ENCODE measurements at places on chromosomes 6 and 20.

DNA sequence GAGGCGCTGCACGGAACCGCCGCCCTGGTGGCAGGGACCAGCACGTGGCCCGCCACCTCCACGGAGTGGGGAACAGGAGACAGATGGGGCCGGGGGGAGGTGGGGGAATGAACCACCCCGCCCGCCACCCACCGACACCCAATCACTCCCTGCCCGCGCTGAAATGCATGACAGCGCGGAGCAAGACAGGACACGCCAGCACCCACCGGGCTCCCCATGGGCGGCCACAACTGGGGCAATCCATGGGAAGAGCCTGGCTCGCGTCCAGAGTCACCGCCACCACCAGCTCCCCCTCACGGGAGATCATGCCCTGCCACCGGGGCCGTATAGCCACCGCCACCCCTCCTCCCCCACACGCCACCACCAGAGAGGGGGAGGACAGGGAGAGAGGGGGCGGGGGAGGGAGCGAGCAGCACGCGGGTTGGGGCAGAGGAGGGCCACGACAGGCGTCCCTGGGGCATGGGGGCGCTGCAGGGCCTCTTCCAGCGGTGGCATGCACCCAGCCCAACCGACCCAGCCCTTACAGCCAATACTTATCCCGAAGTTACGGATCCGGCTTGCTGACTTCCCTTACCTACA lies 744.3 kb upstream of the DEFB115 start:
- DNase-seq, result no peak

DNA sequence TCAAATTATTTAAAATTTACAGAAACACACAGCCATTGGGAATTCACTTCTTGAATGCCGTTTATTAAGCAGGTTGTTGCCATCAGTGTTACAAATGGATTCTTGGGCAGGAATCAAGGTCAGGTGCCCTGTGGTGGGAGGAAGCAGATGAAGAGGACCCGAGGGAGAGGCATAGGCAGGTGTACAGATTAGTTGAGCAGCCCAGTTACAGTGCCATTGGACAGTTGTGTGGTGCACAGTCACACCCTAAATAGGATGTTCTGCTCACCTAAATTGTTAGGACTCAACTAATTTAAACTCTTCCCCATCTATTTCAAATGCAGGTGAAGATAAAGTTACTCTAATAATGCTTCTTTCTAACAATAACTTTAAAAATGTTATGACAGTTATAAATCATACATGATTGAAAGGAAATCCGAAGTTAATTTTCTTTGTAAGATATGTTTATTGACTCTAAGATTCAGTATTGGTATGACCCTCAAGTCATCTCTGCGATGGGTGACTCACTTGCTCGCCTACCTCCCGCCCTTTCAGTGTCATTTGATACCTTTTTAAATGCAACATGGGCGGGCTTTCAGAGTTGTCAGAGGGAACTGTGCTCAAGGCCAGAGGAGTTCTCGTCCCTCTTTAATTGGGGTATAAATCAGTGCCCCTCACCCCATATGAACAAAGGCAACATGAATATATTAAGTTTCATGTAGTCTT lies 35.1 kb downstream of the DSE start:
- no peak for DNase-seq

GRCh38 chr6:108895571-108895970 lies 47.3 kb downstream of the ARMC2 start:
- no peak for DNase-seq

DNA sequence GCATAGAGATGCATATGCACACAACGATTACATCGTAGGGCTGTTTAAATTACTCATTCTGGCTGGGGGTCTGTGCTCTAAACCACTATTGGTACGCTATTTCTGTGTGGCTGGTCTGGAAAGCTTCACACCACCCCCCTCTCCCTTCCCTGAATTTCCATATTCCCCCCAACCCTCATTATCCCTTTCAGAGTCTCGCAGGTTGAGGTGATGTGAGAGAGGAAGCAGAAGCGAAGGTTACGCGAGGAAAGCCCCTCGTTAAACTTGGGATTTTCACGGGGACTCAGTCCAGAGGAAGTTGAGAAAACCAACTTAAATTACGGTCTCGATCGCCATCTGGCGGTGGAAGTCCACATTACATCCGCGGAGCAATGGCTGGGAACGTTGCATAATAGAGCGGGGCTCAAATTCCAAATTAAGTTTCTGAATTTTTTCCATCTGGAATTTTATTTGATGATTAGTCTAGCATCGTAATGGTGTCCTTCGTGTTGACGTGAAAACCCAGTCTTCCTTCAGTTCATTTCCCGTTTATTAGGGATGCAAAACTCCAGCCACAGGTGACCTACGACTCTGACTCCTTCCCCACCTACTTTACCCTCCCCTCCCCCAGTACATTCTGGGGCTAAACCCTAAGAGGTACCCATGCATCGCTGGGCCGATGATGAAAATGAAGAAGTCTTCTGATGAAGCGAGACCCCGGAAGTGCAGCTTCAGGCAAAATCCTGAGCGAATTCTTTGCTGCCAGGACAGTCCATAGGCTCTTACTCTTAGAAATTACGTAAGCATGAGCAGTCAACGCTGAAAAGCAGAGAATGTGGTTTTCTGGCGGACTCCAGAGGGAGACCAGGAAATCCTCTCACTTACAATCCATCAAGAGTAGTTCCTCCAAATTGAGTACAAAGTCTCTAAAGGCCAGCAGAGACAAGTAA lies 19.7 kb downstream of the HLA-DOB start:
- peak; percentile 75 for DNase-seq

GRCh38 chr20:61556673-61557072 lies 304.6 kb downstream of the CDH4 start:
- DNase-seq, result no peak

GRCh38 chr20:53547664-53548239 lies 45.9 kb downstream of the ZNF217 start:
- DNase-seq, result no peak

GRCh38 chr6:32974016-32974333 lies 5.6 kb downstream of the BRD2 start:
- DNase-seq, result no peak

- no peak for DNase-seq
These were observed 92.4 kb downstream of the RTN4IP1 start for GRCh38 chr6:106536851-106537250.

GRCh38 chr20:45467861-45468260 lies 1.7 kb upstream of the WFDC2 start:
- no peak for DNase-seq

GRCh38 chr20:15628851-15629353 lies 944.3 kb downstream of the KIF16B start:
- no peak for DNase-seq

DNA sequence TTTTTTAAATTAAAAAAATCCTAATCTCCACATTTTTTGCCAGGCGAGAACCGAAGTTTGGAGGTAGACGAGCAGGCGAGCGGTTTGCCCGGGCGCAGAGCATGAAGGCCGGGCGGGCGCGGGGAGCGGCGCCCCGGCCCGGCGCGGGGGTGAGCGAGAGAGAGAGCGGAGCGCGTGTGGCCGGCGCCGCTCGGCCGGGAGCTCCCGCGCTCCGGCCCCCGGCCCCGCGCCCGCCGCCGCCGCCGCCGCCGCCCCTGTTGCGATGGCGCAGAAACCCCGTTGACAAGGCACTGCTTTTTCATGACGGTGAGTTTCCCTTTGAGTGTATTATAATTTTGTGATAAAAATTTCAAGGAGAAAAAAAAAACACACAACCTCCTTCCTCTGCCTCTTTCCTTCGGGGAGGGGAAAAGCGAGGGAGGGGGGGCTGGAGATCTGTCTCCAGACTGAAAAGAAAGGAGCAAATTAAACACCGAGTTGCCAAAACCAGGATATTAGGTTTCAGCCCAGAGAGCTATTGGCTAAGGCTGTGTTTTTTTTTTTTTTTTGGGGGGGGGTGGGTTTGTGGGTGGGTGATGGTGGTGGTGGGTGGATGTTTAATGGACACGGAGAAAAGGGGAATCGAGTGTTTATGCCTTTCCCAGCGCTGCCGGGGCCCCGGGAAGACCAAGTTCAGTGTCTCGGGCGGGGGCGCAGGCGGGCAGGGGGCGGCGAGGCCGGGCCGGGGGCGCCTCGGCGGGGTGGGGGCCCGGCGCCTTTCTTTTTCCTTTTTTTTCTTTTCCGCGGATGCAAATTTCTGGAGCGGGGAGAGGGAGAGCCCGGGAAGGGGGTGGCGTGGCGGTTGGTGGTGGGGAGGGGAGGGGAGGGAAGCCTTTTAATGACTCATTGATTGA lies at the start of gene BICRAL:
Gene BICRAL (plus strand): TSS at position 257 of the 893 bp plus-strand sequence. CDS start 39,971 bp downstream, outside the sequence.
- DNase-seq, result peak; percentile 63

DNA sequence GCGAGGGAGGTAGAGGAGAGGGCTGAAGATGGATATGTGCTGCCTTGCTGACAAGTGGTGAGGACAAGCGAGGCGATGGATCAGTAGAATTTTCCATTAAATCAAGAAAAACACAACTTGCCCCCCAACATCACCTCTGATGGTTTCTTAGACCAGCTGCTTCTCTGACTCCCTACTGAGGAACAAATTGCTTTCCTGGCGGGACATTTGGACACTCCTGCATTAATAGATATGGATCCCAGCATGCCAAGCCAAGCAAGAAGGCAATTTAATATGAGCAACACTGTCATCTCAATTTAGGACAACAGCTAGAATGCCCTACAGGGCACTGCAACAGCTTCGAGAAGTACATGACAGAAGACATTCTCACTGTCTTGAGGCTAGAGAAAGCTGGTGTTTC lies 248.4 kb upstream of the AGPAT4 start:
- no peak for DNase-seq

GRCh38 chr6:47809873-47810272 lies 28.0 kb downstream of the OPN5 start:
- DNase-seq, result no peak

DNA sequence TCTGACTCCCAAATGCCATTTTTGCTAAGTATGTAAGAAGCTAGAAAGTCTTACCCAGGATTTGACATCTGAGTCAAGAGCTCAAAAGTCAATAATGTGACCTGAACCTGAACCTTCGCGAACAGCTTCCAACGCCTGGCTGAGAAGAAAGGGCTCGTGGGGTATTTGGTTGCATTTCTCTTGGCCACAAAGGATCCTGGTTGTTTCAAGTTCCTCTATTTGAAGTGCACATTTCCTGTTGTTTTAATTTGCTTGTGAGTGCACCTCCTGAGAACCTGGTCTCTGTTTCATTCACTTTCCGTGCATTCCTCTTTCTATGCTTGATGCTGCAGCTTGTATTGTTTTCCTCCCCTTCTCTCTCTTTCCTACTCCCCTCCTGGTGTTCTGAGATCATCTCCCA lies 212.5 kb downstream of the FOXA2 start:
- no peak for DNase-seq

DNA sequence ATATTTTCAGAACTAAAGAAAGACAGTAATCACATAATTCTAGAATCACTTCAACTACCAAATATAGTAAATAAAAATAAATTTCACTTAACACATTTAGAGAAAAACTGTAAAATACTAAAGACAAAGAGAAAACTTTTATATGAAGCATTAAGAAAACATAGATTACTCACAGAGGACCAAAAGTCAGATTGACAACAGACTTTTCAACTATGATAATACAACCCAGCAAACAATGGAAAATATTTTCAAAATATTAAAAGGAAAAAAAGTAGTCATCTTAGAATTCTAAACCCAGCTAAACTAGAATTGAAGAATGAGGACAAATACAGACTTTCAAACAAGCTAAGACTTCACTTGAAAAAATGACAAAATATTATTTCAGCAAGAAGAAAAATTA lies 164.8 kb upstream of the ARID1B start:
- DNase-seq, result no peak

DNA sequence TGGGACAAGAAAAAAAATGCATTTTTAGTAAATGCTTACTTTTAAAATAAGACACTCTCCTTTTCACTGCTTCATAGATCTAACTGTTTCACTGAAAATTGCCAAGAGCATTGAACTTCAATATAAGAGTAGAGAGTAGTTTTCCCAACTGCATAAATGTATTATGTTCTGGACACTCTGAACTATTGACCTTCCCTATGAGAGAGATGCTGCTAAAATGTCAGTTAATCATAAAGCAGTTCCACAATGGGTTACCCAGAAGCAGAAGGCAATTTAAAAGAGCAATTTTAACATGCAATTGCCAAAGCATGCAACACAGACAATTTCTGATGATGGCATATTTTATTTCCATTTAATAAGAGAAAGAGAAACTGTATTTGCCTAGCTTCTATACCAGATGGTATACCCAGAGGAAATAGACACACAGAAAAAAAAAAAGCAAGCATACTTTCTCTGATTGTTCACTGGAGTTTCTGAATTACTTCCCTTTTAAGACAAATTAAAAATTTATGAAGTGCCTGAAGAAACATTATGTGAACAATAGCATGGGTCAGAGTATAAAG lies 279.1 kb upstream of the THEMIS start:
- DNase-seq, result no peak

DNA sequence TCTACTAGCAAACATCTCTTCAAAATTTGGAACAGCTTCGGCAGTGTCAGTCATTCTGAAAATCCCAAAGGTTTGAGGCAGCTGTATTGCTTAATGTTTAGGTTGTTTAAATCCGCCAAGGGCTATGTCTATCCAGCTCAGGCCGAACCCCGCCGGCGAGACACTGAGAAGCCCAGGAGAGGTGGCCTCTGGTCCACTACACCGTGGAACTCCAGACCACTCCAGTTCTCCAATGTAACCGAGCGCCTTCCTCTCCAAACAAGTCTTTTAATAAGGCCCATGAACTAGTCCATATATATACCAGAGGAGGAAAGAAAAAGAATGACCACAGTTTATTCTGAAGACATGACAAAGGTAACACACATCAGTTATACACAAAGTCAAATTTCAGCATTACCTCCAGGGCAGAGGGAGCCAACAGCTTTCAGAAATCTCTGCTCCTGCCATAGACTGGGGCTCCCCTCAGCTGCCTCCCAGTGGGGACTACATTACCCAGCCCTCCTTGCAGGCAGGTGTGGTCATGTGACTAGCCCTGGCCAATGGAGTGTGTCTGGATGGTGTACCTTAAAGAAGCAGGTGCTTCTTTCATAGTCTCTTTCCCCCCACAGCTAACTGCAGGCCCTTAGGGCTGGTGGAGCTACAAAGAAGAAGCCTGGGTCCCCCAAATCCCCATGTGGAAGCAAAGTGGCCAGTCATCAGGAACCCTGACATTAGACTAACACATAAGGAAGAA lies at the start of gene RAMACL:
Gene RAMACL (minus strand): TSS at position 255 of the 733 bp plus-strand sequence. CDS start 201 bp downstream, at position 54.
- peak; percentile 18 for DNase-seq

- DNase-seq, result no peak
These were observed 610.3 kb downstream of the RNF144B start for GRCh38 chr6:18997375-18997826.

DNA sequence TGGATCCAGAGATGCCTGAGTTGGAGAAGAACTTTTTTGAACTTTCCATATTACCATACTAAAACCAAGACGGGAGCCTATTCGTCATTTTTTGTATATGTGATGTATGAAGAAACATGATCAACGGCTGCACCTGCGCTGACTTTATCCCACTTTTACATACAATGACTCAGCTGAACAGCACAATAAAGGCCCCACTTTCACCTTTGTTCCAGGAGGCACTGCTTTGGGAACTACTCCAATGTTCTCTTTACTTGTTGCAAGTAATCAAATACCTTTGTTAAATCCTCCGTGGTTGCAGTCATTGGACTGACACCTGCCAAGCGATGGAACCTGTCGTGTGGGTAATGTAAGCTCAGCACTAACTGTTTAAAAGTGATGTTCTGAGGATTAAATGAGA lies 17.3 kb upstream of the BTN3A2 start:
- no peak for DNase-seq
